ENCODE measurements at places on chromosomes 1 and 21.

DNA sequence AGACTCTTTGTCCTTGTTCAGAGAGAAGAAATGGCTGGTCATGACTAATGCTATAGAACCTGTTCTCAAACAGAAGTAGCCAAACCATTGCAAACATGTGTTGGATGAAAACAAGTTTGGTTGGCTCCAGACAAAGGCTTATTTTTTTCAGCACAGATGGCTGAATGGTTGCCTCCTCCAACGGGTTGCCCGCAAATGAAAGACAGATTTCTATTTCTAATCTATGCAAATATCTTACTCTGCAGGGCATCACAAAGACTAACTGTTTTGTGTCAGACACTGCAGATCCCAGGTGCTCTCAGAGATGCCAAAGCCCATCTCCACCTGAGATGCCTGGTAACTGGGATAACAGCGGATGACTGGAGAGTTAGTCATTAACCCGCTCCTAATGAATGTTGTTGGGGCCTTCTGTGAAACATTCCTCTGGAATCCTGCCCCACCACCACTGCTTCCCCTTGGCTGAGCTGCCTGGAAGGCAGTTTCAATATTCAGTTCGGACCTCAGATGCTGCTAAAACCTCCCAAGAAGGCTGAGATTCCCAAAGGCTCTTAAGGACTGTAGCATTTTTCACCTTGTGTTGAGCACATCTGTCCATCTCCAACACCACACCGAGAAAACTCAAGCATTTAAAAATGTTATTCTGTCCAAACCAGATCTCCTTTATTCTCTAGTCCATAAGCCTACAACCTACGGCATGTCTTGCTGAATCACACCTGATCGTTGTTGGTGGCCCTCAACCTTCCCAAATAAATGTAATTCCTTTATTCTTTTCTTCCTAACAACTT, 104.4 kb downstream of the PTPN14 start:
- DNase-seq, result no peak

GRCh38 chr1:232377494-232377770, 252.5 kb downstream of the SIPA1L2 start:
- DNase-seq, result no peak

- no peak for DNase-seq
These were observed 223.5 kb downstream of the RHOU start for GRCh38 chr1:228958741-228959140.

DNA sequence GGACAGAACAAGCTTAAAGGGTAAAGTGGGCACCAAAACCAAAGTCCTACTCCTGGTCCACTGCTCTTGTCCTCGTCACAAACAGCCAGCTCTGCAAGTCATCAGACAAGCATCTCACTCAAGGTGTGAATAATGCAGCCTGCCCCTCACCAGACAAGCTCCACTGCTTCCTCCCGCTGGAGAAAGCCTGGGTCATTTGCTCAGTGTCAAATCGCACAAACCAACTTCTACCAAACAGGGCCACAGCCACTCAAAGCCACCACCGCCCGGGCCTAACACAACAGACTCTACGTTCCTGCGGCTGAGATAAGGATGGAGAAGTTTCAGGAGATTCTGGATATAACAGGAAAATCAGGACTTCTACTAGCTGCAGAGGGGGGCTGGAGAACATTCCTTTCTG, 3.3 kb downstream of the SSBP3 start:
- DNase-seq, result no peak

DNA sequence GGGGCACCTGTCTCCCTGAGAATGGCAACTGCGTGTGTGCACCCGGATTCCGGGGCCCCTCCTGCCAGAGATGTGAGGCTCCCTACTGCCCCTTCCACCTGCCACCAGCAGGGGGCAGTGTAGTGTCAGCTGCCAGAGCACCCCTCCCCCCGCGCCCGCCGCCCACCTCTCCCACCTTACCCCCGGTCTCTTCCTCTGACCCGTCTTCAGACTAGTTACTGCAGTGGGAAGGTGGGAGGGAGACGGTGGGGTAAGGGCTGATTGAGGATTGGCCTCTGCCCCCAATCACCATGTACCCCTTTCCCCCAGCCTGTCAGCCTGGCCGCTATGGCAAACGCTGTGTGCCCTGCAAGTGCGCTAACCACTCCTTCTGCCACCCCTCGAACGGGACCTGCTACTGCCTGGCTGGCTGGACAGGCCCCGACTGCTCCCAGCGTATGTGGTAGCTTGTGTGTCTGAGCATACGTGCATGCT, 10.1 kb upstream of the LRRC71 start:
- DNase-seq, result peak; percentile 14

- DNase-seq, result no peak
These were observed 3.7 kb upstream of the TRABD2B start for GRCh38 chr1:48000883-48001282.

DNA sequence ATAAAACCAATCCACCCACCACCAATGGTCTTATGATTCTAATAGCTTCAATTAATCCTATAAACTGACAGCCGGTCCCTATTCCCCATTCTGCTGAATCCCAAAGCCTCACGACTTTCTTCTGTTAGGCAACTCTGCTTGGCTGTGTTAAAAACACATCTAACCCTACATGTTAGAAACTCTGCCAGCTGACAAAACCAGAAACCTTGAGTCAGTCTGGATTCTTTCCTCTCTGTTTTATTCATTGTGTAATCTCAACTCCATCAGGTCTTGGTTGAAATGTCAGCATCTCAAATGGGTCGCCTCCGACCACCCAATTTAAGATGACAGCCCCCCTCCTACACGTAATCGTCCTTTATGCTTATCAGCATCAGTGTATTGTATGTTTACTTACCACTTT, 312.1 kb downstream of the DISC1 start:
- DNase-seq, result no peak

DNA sequence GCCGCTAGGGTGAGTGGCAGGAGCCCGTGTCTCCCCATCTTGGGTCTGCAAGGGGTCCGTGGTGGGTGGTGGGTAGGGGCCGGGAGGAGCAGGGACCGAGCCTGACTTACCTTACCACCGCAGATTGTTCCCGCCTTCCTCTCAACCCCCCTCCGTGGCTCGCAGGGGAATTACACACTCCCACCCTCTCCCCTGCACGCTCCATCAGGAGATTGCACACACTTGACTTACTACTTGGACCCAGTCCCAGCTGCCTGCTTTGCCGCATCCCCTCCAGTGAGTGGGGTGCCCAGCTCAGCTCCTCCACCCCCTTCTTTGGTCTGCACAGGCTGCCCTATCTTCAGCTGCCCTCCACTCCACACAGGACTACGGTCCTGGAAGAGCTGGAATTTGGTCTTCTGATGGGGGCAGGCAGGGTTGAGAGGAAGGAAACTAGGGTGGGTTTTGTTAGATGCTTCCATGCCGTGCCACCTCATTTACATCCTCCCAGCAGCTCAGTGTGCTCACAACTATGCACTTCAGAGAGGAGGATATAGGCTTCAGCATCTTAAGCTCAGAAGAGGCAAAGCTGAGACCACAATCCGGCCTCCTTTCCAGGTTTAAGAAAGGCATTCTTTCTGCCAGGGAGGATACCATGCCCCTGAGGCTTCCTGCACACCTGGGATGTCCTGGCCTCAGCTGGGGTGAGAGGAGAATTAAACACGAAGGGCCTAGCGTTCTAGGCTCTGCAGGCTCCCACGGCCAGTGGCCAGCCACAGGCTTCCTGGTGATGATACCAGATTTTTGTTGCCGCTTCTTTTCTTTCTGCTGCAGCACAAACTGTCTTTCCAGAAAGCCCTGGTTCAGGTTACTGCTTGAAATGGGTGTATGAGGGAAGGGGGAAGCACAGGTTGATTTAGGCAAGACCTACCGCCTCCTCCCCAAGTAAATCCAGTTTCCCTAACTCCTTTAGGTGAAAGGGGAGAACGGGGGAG, 2.3 kb downstream of the KCNC4 start:
- DNase-seq, result no peak

DNA sequence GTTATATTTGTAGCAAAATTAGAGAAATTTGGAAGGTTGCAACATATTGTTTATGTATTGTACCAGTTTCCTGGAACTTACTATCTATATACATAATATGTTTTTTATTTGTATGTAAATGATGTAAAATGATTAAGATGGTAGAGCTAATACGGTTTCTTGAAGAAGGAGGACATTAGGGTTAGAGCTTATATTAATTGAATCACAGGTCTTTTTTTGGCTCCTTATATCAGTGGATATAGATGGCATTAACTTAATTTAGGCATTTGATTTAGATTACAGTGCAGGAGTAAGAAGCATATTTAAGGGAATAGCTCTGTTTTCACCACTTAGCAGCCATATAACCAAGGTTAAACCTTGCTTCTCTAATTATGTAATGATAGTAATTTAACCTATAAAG, 357.7 kb downstream of the USP25 start:
- no peak for DNase-seq

DNA sequence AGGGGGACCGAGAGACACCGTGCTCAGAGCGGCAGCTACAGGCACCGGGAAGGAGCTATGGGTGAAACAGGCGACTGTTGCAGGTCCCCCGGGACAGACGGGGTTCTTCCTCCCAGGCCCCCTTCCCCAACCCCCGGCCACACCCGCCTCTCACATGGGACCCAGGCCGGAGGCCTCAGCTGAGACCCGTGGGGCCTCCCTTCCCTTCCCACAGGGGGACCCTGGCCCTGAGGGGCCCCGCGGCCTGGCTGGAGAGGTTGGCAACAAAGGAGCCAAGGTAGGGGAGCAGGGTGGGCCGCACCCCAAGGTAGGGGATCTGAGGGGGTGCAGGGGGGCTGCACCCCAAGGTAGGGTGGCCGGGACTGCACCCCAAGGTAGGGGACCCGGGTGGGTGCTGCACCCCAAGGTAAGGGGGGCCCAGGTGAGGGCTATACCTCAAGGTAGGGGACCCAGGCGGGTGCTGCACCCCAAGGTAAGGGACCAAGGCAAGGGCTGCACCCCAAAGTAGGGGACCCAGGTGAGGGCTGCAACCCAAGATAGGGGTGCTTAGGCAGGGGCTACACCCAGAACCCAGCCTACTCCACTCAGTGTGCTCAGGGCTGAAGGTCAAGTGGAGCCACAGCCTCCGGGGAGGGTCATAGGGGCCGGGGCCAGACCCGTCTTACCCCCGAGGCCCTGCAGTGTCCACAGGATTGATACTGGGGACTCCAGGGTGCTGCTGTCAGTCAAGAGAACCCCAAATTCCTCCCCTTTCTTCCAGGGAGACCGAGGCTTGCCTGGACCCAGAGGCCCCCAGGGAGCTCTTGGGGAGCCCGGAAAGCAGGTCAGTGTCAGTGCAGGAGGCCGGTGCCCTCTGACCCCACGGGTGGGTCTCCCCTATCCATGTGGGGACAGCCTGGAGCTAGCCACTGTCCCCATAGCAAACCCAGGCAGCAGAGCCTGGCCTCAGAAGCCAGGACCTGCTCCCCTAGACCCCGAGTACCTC, 22.7 kb downstream of the COL6A2 start:
- DNase-seq, result no peak

GRCh38 chr1:161702250-161702649, 4.8 kb upstream of the FCRLA start:
- DNase-seq, result no peak

- DNase-seq, result no peak
These were observed 96.2 kb downstream of the RNF220 start for GRCh38 chr1:44501047-44501890.

All from stimulated activated CD8-positive, alpha-beta memory T cell treated with anti-CD3 and anti-CD28 coated beads, Interleukin-4, amount 100 ng/mL, for 4 hours (primary cell).